ENCODE measurements at places on chromosomes 2 and 18.

- peak; percentile 51 for DNase-seq
These were observed 1.2 kb downstream of the ZFP36L2 start for GRCh38 chr2:43225093-43225787.

DNA sequence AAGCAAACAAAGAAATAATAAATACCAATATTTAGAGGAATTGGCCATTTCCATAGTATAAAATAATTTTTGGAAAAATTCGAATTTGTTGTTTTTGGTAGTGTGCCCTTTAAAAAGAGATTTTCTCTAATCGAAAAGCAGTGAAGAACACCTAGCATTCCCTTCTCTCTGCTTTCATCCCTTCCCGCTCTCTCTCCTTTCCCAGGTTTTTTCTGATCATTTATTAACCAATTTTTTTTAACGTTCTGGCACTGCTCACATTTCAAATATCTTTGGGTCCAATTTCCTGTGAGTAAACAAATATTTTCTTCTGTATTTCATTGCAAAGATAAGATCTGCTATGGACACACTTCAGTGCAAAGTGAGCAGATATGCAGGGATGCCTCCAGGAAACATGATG, 101.2 kb downstream of the ZNF407 start:
- DNase-seq: no peak

GRCh38 chr18:46416706-46417638, 240.0 kb downstream of the LOXHD1 start:
- no peak for DNase-seq

GRCh38 chr2:65198737-65199136, 28.9 kb upstream of the ACTR2 start:
- DNase-seq: no peak

- DNase-seq: no peak
These were observed 20.8 kb downstream of the GAREM2 start for GRCh38 chr2:26193578-26194231.

- DNase-seq: no peak
These were observed 22.3 kb downstream of the GPR35 start for GRCh38 chr2:240647503-240648154.

DNA sequence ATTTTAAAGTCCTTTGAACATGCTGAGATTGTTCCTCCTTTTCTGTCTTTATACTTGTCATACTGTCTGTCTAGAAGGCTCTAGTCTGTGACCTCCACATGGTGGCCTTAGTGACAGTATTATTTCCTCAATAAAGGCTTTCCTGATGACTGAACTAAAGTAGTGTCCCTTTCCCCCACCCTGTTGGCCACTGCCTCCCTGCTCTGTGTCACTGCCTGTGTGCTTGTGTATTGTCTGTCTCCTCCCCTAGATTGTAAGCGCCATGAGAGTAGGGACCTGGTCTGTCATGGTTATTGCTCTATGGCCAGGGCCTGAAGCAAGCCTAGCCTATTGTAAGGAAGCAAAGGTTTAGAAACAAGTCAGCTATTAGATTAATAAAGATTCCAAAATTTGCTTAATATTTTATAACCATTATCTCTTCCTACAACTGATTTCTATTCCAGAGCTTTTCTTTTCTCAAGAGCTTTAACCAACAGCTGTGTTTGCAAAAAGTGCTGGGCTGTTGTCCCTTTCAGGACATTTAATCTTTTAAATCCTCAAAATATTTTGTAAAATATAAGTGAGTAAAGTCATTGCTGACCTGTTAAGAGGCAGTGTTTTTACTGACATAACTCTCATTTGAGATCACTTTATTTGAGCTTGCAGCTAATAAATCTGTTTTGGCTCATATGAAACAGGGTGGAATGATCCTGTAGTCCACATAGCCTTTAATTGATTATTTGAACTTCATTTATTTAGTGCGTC, 35.5 kb downstream of the DIS3L2 start:
- DNase-seq: no peak

GRCh38 chr2:59690849-59691248, 862.6 kb downstream of the BCL11A start:
- DNase-seq: no peak

- no peak for DNase-seq
These were observed 65.8 kb downstream of the EMILIN2 start for GRCh38 chr18:2912357-2913299.

- DNase-seq: no peak
These were observed 81.7 kb upstream of the REV1 start for GRCh38 chr2:99571533-99571932.

DNA sequence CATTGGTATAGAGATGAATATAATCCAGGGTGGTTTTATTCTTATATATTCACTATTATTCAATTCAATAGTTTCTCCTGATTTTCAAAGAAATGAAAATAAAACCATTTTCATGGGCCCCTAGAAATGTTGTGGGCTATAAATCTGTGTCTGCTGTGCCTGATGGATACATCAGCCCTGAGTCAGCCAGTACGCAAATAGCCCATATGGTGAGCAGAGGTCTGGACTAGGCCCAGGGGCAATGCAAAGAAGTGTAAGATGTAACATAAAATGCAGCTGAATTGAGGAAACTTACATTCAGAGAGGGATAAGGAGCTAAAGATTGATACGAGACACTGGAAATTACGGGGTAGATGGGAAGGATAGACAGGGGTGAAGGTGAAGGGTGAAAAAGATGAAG, 122.5 kb downstream of the MAIP1 start:
- DNase-seq: no peak

- DNase-seq: no peak
These were observed 500 bp downstream of the CCNYL1 start for GRCh38 chr2:207711750-207712530.

DNA sequence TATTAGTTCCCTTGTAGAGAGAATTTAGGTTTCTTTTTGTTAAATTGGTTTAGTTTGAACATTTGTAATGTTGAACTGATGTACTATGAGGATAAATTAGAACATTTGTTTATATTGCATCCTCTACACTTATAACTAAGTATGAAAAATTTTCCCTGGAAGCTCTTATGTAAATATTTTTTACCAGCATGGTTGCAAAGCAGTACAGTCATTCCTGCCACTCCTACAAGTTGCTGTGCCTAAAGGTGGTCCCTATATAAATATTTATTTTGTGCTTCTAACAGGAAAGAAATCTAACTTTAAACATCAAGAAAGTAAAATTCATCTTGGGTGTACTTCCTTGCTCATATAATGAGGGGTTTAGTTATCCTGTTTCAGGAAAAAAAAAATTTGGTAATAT, 14.2 kb downstream of the TWSG1 start:
- no peak for DNase-seq

DNA sequence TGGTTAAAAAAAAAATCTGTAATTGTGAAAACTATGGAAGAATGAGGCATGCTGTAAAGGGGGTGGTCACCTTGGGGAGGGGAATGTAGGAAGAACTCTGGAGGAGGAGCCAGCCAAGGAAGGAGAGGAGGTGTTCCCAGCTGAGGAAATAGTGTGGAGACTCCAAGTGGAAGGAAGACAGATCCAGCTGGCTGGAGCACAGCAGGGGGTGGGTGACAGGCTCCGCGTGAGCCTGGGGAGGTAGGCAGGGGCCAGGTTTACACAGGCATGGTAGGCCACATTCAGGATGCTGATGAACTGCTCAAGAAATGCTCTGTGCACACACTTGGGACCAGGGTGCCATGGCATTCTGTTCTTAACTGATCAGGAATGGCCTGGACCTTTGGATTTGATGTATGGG, 16.8 kb downstream of the AFF3 start:
- DNase-seq: no peak

DNA sequence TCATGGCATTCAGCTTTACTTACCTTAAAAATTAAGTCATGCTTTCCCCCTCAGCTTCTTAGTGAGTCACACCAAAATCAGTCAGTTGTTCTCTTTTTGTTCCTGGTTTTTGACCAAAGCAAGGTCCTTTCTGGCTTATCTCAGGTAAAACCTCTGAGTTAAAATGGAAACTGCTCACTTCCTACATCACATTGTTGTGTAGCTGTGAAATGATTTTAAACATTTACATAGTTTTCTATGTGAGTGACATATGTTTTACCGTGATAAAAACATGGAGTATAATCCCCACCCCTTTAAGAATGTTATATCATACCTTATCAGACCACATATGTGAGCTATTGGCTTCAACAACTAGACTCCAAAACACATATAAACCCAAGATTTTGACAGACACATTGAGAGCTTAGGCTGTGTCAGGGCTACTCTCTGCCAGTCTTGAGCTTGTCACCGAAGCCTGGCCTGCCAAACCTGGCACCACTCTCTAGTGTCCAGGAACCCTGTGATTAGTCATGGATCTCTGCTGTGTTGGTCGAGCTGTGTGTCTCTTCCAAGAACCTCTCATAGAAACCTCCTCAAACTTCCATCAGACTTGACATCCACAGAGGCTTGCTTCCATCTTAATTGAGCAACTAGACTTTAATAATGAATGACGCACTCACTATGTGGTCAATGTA, 294.5 kb upstream of the FBXO11 start:
- no peak for DNase-seq

DNA sequence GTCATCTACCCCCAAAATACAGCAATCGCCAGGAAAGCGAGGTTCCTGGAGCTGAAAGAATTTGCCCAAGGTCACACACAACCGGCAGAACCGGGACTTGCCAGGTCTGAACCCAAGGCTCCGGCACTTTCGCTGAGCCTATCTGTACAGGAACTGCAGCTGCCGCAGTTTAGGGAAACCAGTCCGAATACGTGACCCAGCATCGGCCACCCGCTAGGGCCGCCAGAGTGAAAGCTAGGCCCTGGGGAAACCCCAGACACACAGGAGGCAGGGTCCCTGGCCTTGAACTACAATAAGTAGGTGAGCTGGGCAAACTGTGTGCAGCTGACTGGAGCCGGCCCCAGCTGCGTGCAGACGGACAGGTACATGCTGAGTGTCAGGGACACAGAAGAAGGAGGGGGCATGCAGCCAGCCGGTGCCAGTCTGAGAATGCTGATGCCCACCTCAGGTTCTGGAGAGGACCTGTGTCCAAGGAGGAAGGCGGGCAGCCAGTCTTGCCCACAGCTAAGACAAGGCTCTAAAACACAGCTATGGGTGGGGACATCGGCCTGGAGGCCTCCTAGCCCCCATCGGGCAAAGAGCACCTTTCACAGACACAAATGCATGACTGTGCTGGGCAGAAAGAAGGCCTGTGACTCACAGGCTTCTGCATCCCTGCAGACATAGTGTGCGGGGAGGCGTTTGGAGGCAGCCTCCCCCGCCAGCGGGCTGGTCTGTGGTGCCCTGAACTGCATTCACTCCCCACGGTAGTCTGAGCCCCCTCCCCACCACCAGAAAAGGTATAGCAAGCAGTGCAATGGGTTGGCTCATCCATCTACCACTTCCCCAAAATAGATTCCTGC, 107.4 kb upstream of the ID2 start:
- no peak for DNase-seq

- no peak for DNase-seq
These were observed 3.4 kb upstream of the ALPP start for GRCh38 chr2:232375164-232375563.

GRCh38 chr2:135052997-135053474, 944 bp downstream of the RAB3GAP1 start:
- DNase-seq: no peak

DNA sequence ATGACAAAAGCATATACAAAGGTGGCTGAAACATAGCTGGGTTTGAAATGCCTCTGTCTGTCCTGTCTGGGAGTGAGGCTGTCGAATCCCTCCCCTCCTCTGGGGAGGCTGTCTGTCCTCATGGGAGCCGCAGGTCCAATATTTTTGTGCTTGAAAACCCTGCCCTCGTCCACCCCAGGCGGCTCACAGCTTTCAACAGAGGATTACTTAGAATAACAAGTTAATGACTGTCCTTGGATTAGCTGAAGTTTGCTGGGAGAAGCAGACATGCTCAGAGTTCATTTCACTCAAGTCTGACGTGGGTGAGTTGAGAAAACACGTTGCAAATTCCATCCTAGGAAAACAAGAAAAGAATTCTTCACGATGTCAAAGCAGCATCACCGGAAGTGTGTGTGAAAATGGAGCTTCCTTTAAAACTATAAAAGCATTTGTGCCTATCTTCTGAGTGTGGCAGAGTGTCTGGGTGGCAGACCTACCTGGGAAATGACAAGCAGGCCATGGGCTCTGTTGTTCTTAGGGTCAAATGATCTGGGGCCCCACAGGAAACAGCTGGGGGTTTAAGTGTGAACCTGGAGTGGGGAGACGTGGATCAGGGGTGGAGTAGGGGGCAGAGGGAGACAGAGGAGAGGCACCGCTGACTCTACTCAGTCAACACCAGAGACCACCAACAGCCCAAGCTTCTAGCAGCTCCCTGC, 77.1 kb downstream of the DDX1 start:
- no peak for DNase-seq

Measured in LoVo (cell line).